ENCODE measurements at places on chromosomes 7 and 10.

DNA sequence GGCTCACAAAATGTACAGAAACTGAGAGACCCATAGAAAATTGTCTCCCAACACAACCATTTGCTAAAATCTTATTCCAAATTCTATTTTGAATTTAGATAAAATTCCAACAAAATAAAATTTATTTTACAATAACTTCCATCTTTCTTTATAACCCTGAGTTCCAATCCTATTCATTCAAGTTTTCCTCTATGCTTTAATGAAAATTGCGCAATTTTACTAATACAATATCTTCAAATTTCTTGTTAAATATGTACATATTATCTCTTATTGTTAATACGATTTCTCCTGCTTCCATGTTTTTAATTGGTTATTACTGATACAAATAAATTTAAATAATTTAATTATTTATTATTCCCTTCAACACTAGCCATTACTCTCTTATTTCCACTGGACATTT is 645.2 kb upstream of the COBL start:
- no peak for DNase-seq

DNA sequence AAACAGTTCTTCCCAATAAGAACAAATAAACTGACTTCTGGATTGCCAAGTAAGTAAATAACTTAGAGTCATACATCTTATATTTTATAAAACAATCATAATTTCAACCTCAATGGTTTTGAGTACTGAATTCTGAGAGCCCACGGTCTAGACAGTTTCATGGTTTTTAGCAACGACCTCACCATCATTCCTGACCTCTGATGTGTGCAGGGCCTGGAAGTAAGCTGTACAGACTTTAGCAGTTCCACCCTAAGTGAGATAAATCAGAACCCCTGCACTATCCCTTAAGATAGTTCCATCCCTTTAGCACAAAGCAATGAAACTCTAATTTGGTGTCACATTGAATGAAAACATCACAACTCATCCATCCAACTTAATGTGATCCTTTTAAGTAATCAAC is 86.0 kb downstream of the NEBL start:
- DNase-seq: no peak

- DNase-seq: no peak
Observed at GRCh38 chr10:89576696-89577095, 41.3 kb upstream of the SLC16A12 start.

- DNase-seq: peak; percentile 26
Observed at GRCh38 chr7:86708031-86708680, 64.4 kb downstream of the GRM3 start.

DNA sequence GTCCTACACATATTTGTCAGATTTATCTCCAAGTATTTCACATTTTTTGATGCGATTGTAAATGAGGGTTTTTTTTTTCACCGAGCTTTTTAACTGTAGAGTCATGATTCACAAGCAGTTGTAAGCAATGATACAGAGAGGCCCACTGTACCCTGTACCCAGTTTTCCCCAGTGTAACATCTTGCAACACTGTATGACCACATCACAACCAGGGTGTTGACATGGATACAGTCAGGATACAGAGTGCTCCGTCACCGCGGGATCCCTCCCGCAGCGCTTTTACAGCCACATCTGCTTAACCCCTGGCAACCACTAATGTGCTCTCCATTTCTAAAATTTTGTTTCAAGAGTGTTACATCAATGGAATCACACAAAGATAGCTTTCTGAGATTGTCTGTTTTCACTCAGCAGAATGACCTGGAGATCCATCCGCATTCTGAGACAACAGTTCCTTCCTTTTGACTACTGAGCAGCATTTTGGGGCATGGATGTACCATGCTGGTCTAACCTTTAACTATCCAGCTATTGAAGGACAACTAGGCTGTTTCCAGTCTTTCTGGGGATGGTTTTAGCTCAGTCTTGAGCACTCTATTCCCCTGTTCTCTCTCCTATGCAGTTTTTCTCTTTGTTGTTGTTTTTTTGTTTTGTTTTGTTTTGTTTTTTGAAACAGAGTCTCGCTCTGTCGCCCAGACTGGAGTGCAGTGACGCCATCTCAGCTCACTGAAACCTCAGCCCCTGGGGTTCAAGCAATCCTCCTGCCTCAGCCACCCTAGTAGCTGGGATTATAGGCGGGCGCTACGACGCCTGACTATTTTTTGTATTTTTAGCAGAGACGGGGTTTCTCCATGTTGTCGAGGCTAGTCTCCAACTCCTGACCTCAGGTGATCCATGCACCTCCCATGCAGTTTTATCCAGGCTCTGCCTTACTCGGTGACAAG is 25.9 kb downstream of the GPRIN2 start:
- DNase-seq: no peak

- DNase-seq: no peak
Observed at GRCh38 chr7:3043544-3044371, at the start of gene CARD11. TSS of gene CARD11 (minus strand) at chr7:3043867. CDS start at chr7:2958506, 85,361 bp downstream.

- DNase-seq: peak; percentile 70
Observed at GRCh38 chr10:97407211-97407951, 6.2 kb upstream of the RRP12 start.

GRCh38 chr7:153415632-153416031 is 636.6 kb upstream of the DPP6 start:
- no peak for DNase-seq

- no peak for DNase-seq
Observed at GRCh38 chr10:44186821-44187220, 198.1 kb downstream of the CXCL12 start.

- DNase-seq: peak; percentile 64
Observed at GRCh38 chr7:23938937-23939552, 229.0 kb downstream of the STK31 start.

All from D341Med (cell line).